MCF 10A (cell line): ENCODE measurements at places on chromosomes 2 and 18.

GRCh38 chr2:191051825-191052778 lies 38.1 kb upstream of the STAT1 start:
- H3K27me3 ChIP-seq, result no peaks in the 10 kb centered on the region
- H3K36me3 ChIP-seq, result no peaks in the 10 kb centered on the region
- DNase-seq, result peak; percentile 64
- no peak overlapping the region for H3K27ac ChIP-seq

DNA sequence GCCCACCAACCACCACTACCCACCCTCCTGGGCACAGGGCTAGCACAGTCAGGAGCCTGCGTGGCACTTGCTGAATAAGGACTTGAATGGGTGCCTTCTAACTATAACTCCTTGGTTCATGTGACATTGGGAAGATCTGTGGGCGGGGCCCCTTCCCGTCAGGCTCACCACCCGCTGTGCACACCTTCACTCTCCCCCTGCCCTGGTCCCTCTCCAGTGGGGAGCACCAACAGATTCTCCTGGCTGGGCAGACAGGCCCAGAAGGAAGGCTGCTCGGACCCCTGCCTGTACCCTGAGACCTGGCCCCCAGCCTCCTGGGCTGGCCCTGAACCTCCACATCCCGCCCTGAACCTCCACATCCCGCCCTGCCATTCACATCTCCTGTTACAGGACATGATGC lies 33.4 kb upstream of the POMC start:
- H3K4me1 ChIP-seq, result no peaks in the 10 kb centered on the region
- no peaks in the 10 kb centered on the region for H3K36me3 ChIP-seq
- no peak for DNase-seq

DNA sequence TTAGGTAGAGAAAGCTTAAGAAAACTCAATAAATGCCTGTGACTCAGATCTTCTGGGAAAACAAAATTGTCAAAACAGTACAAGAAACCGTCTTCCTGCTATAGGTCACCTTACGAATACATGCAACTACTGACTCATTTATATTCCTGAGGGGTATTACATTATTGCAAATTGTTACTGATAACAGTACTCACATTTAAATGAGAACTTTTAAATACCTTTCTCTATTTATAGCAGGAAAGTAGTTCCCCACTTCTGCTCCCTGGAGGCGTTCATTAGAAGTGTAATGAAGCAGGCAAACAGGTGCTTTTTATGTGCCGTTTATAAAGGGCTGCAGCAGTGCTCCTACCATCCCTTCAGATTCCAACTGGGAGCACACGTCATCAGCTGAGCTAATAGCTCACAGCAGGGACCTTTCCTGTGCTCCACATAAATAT lies 65.1 kb upstream of the RPRM start:
- peak; percentile 38 for DNase-seq
- no peak overlapping the region for H3K27ac ChIP-seq
- H3K4me3 ChIP-seq, result no peak overlapping the region
- no peaks in the 10 kb centered on the region for H3K36me3 ChIP-seq
- no peaks in the 10 kb centered on the region for H3K27me3 ChIP-seq

- H3K27ac ChIP-seq, result peak overlapping the region; percentile 98
- peak overlapping the region; percentile 73 for H3K4me3 ChIP-seq
- H3K36me3 ChIP-seq, result no peaks in the 10 kb centered on the region
These were observed 3.9 kb upstream of the KLHL29 start for GRCh38 chr2:23381084-23381483.

GRCh38 chr18:60147323-60147722 lies 225.3 kb downstream of the MC4R start:
- H3K27me3 ChIP-seq, result peaks cover 99% of the 10 kb centered on the region
- no peak overlapping the region for H3K4me3 ChIP-seq
- no peak for DNase-seq
- no peak overlapping the region for H3K27ac ChIP-seq
- H3K36me3 ChIP-seq, result no peaks in the 10 kb centered on the region

DNA sequence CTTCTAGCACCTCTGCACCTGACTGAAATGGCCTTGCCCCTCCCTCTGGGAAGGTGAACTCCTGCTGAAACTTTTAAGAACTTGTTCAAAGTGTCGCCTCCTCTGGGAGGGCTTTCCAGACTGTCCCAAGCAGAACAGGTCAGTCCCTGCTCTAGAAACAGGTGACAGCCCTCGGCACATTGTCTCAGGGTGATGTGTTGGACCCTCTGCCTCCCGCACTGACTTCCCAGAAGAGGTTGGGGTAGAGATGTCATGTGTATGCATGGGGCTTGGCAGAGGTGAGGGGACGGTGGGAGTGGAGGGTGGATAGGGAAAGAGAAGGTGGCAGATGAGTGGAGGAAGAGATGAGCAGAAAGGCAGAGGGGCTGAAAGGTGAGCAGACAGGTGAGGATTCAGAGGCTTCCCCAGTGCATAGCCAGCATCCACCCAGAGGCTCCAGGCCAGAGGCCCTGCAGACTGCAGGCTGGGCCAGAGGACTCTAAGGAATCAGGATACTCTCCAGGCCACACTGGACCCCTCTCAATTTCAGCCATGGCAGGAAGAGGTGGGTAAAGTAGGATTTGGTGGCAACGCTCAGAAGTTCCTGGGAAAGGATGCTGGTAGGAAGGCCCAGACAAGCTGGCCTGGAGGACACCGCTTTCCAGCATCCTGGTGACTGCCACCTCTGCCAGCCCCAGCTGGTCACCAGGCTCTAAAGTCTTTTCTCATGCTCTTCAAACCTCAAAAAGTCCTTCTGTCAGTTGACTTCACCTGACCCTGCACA lies 24.8 kb upstream of the TNS1 start:
- H3K4me3 ChIP-seq, result no peak overlapping the region
- no peaks in the 10 kb centered on the region for H3K27me3 ChIP-seq
- no peak overlapping the region for H3K27ac ChIP-seq
- H3K36me3 ChIP-seq, result no peaks in the 10 kb centered on the region

- no peak overlapping the region for H3K4me3 ChIP-seq
- H3K27ac ChIP-seq, result no peak overlapping the region
- no peaks in the 10 kb centered on the region for H3K36me3 ChIP-seq
- DNase-seq, result no peak
- no peaks in the 10 kb centered on the region for H3K27me3 ChIP-seq
- H3K4me1 ChIP-seq, result peaks cover 8% of the 10 kb centered on the region
These were observed 4.1 kb upstream of the PRKCE start for GRCh38 chr2:45647356-45647755.

GRCh38 chr18:6879508-6880195 lies 150.1 kb downstream of the ARHGAP28 start:
- DNase-seq, result no peak
- H3K4me3 ChIP-seq, result no peak overlapping the region
- no peaks in the 10 kb centered on the region for H3K36me3 ChIP-seq
- H3K4me1 ChIP-seq, result peaks cover 10% of the 10 kb centered on the region
- no peaks in the 10 kb centered on the region for H3K27me3 ChIP-seq

GRCh38 chr2:21981127-21981526 lies 857.4 kb downstream of the TDRD15 start:
- no peaks in the 10 kb centered on the region for H3K27me3 ChIP-seq
- no peak overlapping the region for H3K4me3 ChIP-seq
- H3K27ac ChIP-seq, result no peak overlapping the region
- no peaks in the 10 kb centered on the region for H3K4me1 ChIP-seq
- DNase-seq, result no peak

DNA sequence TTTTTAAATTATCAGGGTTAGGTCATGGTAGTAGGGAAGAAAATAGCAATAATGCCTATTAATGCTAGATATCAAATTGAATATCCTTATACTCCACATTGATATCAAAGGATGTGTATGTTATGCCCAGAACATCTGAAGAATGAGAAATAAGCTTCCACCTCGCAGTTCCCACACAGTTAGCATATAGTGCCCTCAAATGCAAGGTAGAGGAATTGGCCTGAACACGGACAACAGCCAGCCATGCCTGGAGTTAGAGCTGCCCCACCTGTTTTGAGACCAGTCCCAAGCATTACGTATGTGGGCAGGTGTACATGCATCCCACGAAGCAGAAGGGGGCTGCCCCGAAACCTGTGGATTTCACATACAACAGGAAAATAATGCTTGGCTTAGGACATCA lies 79.6 kb downstream of the SUMO1 start:
- H3K27me3 ChIP-seq, result peaks cover 10% of the 10 kb centered on the region
- no peaks in the 10 kb centered on the region for H3K36me3 ChIP-seq
- DNase-seq, result peak; percentile 26
- no peak overlapping the region for H3K27ac ChIP-seq

DNA sequence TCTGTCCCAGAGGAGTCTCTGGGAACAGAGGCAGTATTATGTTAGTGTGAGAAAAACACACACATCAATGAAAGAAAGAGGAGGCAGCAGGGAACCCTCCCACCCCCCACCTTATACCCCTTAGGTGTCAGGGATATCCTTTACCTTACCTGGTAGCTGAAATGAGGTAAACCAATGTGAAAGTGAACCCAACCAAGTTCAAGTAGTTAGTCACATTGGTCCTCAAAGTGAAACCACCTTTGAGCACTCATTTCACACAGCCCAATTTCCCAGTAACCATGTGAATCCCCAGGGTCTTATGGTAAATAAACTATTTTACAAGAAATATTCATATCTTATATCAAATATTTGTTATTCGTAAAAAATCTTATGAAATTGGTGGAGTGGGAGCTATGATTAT lies 377.8 kb downstream of the LRATD1 start:
- H3K4me3 ChIP-seq, result no peak overlapping the region
- H3K36me3 ChIP-seq, result peaks cover 4% of the 10 kb centered on the region
- no peaks in the 10 kb centered on the region for H3K27me3 ChIP-seq
- DNase-seq, result no peak
- H3K27ac ChIP-seq, result no peak overlapping the region

GRCh38 chr18:48910972-48911545 lies 39.7 kb downstream of the SMAD7 start:
- H3K27ac ChIP-seq, result no peak overlapping the region
- no peaks in the 10 kb centered on the region for H3K27me3 ChIP-seq
- no peaks in the 10 kb centered on the region for H3K36me3 ChIP-seq
- no peaks in the 10 kb centered on the region for H3K4me1 ChIP-seq

- H3K4me1 ChIP-seq, result peaks cover 7% of the 10 kb centered on the region
- no peaks in the 10 kb centered on the region for H3K36me3 ChIP-seq
- H3K4me3 ChIP-seq, result no peak overlapping the region
- no peak overlapping the region for H3K27ac ChIP-seq
These were observed 31.3 kb upstream of the LRATD1 start for GRCh38 chr2:14601156-14601770.

- DNase-seq, result no peak
- H3K27ac ChIP-seq, result no peak overlapping the region
- no peak overlapping the region for H3K4me3 ChIP-seq
- peaks cover 39% of the 10 kb centered on the region for H3K4me1 ChIP-seq
These were observed 261.6 kb upstream of the FN1 start for GRCh38 chr2:215697496-215697895.

DNA sequence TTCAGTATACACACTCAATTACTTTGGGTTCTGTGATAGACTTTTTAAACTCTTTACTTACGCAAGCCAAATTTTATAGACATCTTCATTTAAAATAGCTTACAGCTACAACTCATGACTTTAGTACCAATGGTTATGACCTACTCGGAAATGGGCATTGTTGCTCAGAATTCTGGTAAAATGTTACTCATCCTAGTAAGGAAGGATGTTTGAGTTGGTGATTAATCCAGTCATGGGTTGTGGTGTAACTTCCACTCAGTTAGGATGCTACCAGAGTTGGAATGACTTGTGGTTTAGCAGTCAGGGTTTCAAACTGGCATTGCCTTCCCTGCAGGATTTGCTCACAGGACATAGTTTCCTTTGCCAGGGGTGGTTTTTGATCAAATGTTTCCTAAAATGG lies 7.4 kb upstream of the NPC1 start:
- no peaks in the 10 kb centered on the region for H3K27me3 ChIP-seq
- peaks cover 6% of the 10 kb centered on the region for H3K4me1 ChIP-seq
- DNase-seq, result peak; percentile 78
- H3K27ac ChIP-seq, result peak overlapping the region; percentile 81
- H3K4me3 ChIP-seq, result no peak overlapping the region
- peaks cover 6% of the 10 kb centered on the region for H3K36me3 ChIP-seq

DNA sequence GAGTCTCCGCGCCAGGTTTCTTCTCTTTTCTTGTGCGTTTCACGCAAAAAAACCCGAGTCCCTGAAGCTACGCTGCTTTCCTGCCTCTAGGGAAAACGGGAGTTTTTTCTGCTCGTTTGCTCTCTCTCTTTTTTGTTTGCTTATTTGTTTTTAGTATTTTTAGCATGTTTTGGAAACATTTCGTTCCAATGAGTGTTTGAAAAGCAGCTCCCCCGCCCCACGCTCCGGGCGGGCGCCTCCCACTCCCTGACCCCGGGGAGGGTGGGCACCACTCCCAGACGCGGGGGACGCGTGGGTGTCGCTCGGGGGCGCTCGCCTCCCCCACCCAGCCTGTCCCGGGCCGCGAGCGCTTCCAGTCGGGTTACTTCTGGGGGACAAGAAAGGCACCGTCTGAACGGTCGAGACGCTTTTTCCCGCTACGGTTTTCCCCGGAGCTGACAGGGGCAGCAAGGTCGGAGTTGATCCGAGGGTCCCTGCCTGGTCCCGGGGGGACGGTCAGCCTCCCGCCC lies 446 bp upstream of the EFHD1 start:
- peaks cover 22% of the 10 kb centered on the region for H3K27me3 ChIP-seq
- no peak for DNase-seq
- H3K36me3 ChIP-seq, result no peaks in the 10 kb centered on the region
- peaks cover 5% of the 10 kb centered on the region for H3K4me1 ChIP-seq
- H3K4me3 ChIP-seq, result no peak overlapping the region

- no peaks in the 10 kb centered on the region for H3K36me3 ChIP-seq
- no peaks in the 10 kb centered on the region for H3K4me1 ChIP-seq
- H3K27me3 ChIP-seq, result no peaks in the 10 kb centered on the region
- no peak overlapping the region for H3K4me3 ChIP-seq
- no peak for DNase-seq
These were observed 420.3 kb upstream of the FSIP2 start for GRCh38 chr2:185318271-185318724.

GRCh38 chr2:136764452-136765255 lies 691 bp upstream of the THSD7B start:
- no peaks in the 10 kb centered on the region for H3K4me1 ChIP-seq
- peaks cover 62% of the 10 kb centered on the region for H3K27me3 ChIP-seq
- no peak overlapping the region for H3K27ac ChIP-seq
- H3K4me3 ChIP-seq, result no peak overlapping the region
- DNase-seq, result no peak
- H3K36me3 ChIP-seq, result no peaks in the 10 kb centered on the region

DNA sequence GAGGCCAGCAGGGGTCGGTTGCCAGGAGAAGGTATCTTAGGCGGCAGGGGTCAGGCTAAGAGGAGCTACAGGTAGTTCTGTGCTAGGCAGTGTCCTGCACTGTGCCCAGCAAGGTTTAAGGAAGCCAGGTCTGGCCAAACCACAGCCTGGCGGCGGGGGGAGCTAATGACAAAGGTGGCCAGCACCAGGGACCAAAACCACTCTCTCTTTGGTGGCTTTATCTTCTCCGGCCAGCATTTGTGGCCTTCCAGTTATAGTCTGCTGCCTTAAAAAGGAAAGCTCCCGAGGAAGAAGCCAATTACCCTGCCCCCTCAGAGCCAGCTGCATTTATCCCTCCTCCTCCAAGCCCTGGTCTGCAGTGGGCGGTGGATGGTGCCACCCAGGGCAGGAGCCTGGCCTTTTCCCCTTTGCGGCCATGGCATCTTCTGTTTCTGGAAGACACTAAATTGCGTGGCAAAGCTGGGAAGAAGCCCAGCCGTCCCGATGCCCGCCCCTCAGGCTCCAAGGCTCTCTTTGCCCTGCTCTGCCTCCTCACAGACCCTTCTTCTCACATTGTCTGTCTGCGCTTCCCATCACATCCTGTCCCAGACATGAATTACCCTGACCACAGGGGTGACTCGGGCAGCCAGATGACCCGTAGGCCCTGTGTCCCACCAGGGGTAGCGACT lies 94.6 kb downstream of the EN1 start:
- H3K27ac ChIP-seq, result no peak overlapping the region
- H3K36me3 ChIP-seq, result no peaks in the 10 kb centered on the region
- H3K4me1 ChIP-seq, result no peaks in the 10 kb centered on the region
- H3K27me3 ChIP-seq, result peaks cover 5% of the 10 kb centered on the region
- DNase-seq, result no peak
- H3K4me3 ChIP-seq, result no peak overlapping the region
